ENCODE measurements at places on chromosomes 3 and 15.

DNA sequence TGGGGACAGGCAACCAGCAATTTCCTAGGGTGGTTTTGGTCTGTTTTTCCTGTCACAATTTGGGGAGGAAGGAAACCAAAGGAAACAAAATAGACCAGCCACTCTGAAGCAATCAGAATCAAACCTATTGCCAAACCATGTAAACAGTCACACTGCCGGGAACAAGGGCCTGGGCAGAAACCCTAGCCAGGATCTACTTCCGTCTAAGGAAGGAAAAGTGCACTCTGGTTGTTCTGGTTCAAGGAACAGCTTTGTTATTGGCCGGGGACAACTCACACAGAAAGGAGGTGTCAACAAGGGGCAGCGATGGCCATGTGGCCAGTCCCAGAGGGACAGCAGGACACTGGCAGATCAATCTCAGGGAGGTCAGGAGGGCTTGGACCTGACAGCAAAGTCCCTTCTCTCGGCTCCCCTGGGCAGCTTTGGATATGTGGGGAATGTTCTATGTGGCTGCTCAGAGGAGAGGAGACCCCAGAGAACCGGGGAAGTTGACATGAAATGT lies 17.5 kb upstream of the RAD18 start:
- DNase-seq: no peak

DNA sequence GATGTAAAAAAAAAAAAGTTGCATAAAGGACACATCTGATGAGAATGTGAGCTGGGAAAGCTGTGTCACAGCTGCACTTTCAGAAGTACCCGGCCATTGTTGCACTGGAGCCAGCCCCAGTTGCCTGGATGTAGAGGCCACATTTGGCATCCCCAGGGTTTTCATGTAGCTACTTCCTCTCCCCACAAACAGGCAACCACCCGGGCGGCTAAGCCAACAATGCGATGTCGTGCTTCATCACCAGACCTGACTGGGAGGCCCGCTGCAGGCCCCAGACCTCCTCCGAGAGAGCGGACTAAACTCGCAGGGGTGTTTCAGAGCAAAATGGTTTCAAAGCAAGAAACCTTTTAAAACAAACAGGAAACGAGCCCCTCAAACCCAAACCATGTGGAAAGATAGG lies 142.3 kb downstream of the TMCO5A start:
- DNase-seq: no peak

DNA sequence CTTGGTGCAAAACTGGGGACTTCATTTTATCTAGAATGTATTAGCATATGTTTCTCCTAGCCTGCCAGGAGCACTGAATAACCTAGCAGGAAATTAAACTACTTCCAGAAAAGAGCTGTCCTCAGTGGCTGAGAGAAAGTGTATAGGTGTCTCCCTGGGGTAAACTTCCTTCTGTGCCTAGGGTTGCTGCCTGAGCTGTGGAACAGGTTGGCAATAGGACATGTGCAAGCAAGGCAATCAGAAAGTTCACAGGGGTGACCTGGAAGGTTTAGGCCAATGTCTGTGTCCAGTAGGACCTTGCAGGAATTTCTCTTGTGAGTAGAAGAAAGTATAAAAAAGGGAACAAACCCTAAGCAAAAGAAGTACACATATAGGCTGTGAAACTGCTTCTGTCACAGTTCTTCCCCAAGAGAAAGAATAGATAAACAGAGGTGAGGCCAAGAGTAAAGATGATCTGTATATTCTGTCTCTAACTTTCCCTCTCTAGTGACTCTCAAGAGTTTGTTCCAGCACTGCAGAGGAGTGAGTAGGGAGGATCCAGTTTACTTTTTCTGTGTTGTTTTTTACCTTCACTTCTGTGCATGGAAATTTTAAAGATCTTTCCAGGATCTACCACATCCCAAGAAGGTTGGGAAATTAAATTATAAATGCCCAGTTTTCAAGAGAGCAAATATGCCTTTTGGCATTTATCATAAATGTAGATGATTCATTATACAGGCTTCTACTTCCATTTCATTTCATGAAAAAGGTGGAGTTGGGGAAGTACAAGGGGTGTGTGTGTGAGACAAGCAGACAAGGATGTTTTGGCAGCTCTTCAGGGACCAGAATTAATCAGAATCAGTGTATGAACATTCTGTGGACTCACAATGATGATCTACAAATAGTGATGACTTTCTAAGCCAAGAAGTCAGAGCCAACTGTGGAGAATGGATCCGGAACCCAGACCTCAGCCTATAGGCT lies 155.2 kb downstream of the RBPMS2 start:
- peak; percentile 37 for DNase-seq

GRCh38 chr3:102192575-102192974 lies 242.2 kb upstream of the ZPLD1 start:
- no peak for DNase-seq

DNA sequence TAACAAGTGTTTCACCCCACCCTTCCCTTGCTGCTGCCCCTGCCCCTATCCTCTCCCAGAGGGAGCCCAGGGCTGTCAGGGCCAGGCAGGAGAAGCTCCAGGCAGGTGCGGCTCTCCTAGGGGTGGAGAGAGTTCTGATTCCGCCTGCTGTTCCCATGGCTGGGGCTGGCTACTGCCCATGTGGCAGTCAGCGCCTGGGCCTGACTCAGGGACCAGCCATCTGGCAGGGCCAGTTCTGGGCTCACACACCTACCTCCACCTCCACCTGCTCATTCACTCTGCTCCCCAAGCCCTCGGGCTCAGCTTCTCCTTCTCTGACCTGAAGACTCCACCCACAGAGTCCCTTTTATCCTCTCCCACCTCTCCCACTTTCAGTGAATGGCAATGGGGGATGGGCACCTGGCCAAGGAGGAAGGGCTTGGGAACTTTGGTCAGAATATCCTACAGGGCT lies 23.4 kb downstream of the AMOTL2 start:
- DNase-seq: no peak

- peak; percentile 35 for DNase-seq
Observed at GRCh38 chr3:114624047-114624445, 330.2 kb downstream of the TIGIT start.

DNA sequence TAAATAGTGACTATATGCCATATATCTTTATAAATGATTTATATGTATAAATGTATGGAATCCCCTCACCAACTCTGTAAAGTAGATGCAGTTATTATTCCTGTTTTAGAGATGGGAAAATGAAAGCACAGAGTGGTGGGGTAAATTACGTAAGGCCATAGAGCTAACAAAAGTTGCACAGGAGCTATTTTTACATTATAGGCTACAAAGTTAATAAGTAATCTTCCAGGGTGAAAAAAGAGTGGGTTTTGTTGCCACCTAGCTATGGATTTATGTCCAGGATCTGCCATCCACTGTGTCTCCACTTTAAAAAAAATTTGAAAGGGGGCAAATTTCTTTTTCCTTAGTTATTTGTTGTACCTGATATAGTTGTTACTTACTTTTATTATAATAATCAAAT lies 235.7 kb downstream of the MCTP2 start:
- DNase-seq: no peak

- DNase-seq: no peak
Observed at GRCh38 chr15:66027268-66027805, 158.0 kb downstream of the RAB11A start.

- DNase-seq: no peak
Observed at GRCh38 chr15:56933410-56933809, 15.0 kb downstream of the TCF12 start.

GRCh38 chr3:45994419-45995235 lies 997 bp downstream of the FYCO1 start:
- DNase-seq: no peak

- DNase-seq: no peak
Observed at GRCh38 chr3:160779040-160779439, 23.0 kb downstream of the PPM1L start.

GRCh38 chr3:166759736-166760513 lies 620.2 kb downstream of the ZBBX start:
- DNase-seq: no peak

All from GM04504 (cell line).